ENCODE measurements at places on chromosomes 13 and 19.
A peak's percentile ranks its signal among the peaks of the same experiment; 100 is the strongest.

- DNase-seq: no peak
Measured at GRCh38 chr13:90706631-90707030, 640.9 kb upstream of the MIR17HG start.

DNA sequence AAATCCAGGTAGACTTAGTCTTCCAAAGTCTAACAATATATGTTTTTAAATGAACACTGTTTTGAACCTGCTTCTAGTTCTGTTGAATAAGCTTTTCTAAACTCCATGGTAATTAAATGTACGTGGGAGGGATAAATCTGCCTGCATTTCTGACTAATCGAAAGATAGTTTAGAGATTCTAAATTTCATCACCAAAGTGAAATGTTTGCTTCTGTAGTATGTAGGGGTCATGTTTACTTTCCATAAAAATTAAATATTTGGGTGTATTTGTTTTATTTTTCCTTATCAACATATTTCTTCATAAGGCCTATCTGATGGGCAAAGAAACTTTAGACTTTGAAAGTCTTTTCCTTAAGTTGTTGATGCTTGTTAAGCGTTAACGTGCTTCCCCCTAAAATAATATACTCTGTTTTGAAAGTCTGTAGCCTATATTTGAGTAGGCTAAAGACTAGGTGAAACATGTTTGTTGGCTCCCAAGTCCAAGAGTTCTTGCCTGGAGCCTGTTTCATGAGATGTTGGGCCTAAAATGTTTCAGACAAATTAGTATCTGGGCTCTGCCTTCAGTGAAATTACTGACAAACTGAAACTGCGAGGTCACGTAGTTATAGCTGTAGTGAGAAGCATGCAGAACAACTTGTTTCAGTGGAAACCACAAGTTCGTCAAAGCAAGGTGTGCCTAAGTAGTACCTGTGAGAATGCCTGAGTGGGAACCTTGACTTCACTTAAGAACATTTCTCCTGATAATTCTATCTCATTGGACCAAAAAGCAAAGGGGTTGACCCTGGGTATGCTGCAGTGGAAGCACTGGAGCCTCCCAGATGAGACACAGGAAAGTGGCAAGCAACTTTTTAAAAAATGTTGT, 126.2 kb downstream of the LMO7 start:
- DNase-seq: no peak

DNA sequence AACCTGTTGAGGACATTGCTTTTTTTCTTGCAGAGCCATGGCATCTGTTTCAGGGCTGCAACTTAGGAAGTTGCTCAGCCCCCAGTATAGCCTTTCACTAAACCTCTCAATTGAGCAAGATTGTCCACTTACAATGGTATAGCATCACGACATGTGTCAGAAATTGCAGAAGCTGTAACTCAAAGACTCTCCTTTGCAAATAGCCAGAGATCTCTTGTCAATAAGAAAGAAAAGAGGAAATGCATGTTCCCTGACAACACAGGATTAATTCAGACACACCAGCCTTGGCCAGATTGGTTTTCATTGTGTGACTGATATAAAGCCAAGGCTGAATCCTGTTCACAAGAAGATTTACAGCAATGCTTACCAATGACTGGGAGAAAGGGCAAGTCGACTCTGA, 38.7 kb upstream of the CYSLTR2 start:
- DNase-seq: no peak

DNA sequence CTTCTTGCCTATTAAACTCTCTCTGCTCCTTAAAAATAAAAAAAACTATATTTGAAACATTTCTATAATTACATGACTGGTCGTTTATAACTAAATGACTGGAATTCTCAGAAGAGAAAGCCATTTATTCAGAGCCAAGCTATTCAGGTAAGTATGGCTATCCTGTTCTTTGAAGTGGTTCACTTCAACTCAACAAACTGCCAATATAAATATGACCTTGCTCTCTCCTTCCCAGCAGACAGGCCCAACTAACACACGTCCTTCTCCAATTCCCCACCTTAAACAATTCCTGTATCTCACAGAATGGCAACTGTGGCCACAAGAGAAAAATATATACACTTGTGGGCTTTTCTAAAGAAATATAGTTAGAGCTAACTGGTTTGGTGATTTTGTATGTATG, 153.9 kb downstream of the MIPEP start:
- no peak for DNase-seq

GRCh38 chr19:46068345-46069258, 27.8 kb upstream of the IGFL4 start:
- no peak for DNase-seq

- no peak for DNase-seq
Measured at GRCh38 chr13:100100115-100100879, 11.4 kb downstream of the PCCA start.

DNA sequence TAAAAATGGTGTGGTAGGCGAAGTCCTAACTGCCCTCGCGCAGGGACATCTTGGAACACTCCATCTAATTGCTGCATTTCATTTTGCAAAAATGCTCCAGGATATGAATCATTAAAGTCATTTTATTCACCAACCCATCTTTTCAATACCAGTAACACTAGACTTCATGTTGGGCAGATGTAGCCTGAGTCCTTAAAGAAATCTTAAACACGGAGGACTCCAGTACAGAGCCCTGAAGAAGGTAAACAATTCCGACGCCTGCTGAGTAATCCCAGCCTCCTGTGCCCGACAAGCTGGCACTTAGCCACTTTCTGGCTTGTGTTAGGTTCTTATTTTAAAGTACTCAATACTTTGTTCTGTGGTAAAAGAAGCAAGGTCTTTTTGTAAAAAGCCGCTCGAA, 58.0 kb upstream of the IRS2 start:
- no peak for DNase-seq

- DNase-seq: no peak
Measured at GRCh38 chr13:107835339-107836018, 379.9 kb downstream of the LIG4 start.

DNA sequence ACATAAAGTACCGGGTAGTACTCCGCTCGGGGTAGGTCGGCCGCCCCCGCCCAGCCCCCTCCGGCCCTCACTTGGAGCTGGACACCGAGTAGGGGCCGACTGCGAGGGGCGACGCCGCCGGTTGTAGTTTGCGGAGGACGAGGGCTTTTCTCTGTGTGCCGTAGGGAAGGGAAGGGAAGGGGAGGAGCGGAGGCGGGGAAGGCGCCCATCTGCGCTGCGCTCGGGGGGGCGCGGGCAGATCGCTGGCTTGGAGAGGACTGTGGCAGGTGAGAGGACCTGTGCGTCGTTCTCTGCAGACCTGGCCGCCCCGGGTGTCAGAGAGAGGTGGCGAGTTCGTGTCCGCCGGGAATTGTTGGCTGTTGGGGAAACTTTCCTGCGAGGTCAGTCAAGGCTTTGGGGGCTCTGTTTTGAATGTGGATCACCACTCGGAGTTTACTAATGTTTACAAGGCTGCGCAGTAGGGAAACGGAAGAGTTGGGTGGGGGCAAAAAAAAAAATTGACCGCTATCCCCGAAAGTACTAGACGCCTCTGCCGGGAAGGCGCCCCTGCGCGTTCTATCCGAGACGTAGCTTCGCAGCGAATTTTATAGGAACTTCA, 1.4 kb downstream of the ING1 start:
- DNase-seq: peak; percentile 59

DNA sequence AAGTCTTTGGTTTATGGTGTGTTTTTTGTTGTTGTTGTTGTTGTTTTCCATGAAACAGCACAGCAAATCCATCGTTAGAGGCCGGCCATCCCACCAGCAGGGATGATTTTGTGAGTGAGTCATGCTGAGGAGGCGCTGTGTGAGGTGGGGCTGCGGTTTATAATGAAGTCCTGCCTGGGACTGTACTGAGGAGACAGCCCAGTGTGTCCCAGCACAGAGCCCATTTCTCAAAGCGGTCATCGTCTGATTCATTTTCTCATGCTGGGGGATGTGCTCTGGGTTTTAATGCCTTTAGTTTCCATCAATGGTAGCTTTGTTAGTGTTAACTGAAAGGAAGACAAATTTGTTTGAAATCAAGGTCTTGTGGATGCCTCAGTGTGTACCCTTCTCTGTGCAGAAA, 129.3 kb upstream of the SERP2 start:
- DNase-seq: no peak

DNA sequence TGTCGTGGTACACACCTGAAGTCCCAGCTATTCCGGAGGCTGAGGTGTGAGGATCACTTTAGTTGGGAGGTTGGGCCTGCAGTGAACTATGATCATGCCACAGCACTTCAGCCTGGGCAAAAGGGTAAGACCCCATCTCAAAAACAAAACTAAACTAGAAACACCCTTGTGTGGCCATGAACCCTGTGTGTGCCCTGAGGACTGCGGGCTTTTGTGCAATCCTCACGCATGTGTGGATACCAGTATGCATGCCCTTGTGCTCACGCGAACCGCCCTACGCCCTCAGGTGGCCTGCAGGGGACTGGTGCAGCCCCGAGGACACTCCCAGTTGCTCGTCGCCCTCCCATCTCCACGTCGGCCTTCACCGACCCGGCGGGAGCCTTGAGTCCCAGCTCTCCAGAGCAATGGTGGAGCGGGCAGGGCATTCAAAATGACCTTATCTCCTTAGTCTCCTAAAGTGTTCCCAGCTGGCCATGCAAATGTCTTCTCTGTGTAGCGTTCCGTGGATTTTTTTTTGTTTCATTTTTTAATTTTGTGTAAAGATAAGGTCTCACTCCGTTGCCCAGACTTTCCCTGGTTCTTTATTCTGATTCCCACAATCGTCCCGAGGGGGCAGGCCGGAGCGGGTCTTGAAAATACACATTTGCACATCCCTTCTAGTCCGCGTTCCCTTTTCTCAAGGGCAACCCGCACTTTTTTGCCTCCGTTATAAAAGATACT, 868 bp upstream of the EGLN2 start:
- DNase-seq: peak; percentile 46

GRCh38 chr19:15538774-15539173, 30.4 kb downstream of the CYP4F22 start:
- no peak for DNase-seq

DNA sequence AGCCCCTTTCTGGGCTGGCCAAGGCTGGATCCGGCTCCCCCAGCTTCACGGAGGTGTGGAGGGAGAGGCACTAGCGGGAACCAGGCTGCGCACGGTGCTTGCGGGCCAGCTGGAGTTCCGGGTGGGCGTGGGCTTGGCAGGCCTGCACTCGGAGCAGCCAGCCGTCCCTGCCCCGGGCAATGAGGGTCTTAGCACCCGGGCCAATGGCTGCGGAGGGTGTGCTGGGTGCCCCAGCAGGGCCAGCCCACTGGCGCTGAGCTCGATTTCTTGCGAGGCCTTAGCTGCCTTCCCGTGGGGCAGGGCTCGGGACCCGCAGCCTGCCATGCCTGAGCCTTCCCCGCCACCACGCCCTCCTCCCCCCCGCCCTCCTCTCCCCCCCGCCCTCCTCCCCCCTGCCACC, 2.6 kb upstream of the ZNF559 start:
- DNase-seq: no peak

GRCh38 chr19:27733551-27734266, 1479.2 kb downstream of the UQCRFS1 start:
- no peak for DNase-seq

DNA sequence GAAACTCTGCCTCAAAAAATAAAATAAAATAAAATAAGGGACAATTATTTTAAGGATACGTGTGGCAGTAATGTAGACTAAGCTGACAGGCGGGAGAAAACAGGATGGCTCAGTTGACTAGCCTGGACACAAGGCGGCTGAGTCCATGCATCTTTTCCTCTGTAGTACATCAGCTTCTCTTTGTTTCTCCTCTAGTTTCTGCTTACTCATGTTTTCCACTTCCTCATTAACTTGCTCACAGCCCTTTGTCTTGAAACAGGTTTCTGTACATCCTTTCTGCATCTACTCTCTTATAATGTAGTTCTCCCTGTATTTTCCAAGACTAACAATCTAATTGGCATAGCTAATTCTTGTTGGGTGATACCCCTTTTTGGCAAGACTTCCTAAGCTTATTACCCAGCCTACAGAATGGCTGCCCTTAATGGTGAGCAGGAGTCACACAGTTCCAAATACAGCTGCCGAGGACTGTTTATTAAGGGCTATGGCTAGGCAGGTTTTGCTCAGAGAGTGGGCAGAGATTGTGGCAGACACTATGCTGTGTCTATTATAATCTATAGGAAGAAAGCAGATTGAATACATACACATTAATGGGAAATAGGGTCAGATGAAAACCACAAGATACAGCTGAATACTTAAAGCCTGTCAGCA, 58.7 kb upstream of the KLF5 start:
- DNase-seq: peak; percentile 54

- DNase-seq: no peak
Measured at GRCh38 chr19:55552206-55552605, 6.9 kb upstream of the SBK3 start.

DNA sequence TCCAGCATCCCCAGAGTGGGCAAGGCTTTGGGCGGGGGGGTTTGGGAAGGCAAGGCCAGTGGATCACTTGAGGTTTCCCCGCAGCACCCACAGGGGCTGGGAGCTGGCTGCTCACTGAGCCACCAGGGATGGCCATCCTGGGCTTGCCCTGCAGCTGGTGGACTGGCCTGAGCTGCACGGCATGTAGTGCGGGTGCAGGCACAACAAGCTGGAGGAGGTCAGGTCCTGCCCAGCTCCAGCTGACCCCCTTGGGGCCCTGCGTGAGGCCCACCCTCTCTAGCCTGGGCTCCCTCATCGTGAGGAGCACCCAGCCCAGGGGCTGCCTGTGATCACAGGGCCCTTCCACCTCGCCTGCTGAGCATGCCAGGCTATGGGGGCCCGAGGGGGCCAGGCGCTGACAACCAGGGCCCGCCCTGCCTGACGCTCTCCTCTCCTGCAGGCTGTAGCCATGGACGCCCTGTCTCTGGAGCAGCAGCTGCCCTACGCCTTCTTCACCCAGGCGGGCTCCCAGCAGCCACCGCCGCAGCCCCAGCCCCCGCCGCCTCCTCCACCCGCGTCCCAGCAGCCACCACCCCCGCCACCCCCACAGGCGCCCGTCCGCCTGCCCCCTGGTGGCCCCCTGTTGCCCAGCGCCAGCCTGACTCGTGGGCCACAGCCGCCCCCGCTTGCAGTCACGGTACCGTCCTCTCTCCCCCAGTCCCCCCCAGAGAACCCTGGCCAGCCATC, 22.9 kb downstream of the COMP start:
- no peak for DNase-seq

- no peak for DNase-seq
Measured at GRCh38 chr13:37068962-37069361, 9.5 kb upstream of the SUPT20H start.

GRCh38 chr19:9205501-9206113, 13.8 kb downstream of the OR7D4 start:
- DNase-seq: peak; percentile 27

DNA sequence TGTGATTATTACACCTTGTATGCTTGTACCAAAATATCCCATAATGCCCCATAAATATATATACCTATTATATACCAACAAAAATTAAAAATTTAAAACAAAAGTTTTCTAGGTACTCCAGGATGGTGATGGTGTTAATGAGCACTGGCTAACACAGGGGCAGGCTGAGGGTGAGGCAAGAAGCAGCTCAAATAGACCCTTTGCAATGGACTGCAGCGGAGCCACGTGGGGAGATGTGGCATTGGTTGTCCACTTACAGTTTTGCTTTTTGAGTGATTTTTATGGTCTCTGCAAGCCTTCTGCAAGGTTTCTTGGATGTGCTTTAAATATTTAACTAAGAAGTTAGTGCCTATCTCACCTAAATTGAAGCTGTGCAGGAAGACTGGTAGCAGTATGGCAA, 132.9 kb downstream of the RAP2A start:
- no peak for DNase-seq

Measured in GDM1 (cell line).